ENCODE measurements at places on chromosomes 2 and 18.

DNA sequence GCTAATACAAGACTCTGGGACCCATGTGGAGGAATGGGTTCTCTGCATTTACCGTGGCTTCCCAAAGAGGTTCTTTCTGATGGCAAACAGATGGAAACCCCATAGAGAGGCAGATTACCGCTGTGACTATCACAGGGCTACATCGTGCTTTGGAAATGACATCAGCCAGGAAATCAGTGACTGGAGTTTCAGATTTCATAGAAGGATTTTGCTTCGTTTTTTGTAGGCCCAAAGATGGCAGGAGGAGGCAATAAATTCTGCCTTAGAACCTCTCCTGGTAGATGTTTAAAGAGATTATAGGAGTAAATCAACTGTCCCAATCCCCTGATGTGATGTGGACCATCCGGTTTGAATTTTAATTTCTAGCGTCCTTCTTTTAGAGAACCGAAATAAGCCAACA is 214.1 kb downstream of the AGPS start:
- no peak for DNase-seq

GRCh38 chr18:50374753-50375391 is at the start of gene SKA1:
TSS of gene SKA1 (plus strand) at chr18:50375046. CDS start at chr18:50375831, 785 bp downstream.
- peak; percentile 91 for DNase-seq

GRCh38 chr2:150211164-150211631 is 276.3 kb downstream of the RND3 start:
- no peak for DNase-seq

GRCh38 chr18:57813245-57813644 is 10.1 kb upstream of the ATP8B1 start:
- DNase-seq, result no peak
